Right cardiac atrium (tissue), 5 donors: ENCODE measurements at places on chromosomes 6 and 20. TPM values are rescaled to one million over a fixed set of nuclear protein-coding genes. Genes with fewer than 3 reads are reported as not detected.

Gene EEF1A2
- 936 TPM for total RNA-seq

Gene NKX2-4
- not detected for total RNA-seq

DNA sequence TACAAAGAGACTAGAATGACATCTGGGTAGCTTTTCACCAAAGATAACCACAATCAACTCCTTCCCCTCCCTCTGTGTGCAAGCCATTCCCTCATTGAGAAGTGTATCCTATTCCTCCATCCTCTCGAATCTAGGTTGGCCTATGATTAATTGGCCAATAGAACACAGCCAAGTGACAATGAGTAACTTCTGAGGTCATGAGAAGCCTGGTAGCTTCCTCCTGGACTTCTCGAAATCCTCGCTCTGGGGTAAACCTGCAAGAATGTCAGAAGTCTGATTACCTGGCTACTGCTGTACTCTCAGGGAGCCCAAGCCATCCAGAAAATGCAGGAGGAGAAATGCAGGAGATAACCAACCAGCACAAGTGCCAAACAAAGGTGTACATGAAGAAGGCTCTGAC lies 13.1 kb downstream of the ARHGAP18 start:
- no peak for DNase-seq

Gene CARMIL1
- total RNA-seq = 17.7 TPM

DNA sequence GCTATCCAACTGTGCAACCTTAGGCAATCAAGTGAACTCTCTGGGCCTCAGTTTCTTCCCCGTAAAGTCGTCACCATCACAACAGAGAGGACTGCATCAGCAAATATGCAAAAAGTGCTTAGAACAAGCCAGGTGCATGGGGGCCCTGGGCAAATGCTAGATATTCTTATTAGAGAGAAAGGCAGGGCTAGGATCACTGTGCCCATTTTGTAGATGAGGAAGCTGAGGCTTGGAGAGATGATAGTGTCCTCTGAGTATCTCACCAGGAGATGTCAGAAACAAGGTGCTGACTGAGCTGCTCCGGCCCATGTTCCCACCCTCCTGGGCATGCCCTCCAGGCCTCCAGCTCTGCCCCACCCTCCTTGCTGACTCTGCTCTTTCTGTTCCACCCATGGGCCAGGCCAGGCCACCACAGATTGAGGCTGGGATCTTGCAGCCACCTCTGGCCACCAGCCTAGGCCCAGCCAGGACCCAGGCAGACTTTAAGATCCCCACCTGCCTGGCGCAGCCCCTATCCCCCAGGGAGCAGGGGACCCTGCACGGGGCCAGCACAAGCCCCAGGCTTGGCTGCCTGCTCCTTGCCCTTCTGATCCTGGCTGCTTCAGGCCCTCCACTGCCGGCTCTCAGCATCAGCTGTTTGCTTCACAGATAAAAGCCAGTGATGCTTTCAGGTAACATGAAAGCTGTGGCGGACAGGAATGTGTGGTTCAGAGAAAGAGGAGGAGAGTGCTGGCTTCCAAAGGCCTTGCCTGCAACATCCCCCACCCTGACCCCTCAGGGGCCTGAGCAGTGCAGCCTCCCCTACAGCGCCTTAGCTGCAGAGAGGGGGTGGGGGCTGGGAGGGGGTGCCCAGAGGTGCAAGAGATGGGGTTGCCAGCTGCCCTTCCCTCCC lies 47.6 kb downstream of the GRM4 start:
- peak; percentile 16 for DNase-seq

Gene OR2H2
- total RNA-seq = not detected

Gene SYCP2
- 1.8 TPM for total RNA-seq
